ENCODE measurements at places on chromosomes 7 and 10. TPM values are rescaled to one million over a fixed set of nuclear protein-coding genes. Genes with fewer than 3 reads are reported as not detected.
A peak's percentile ranks its signal among the peaks of the same experiment; 100 is the strongest.

The OR9A2 gene
- not detected for total RNA-seq

The TMEM176B gene
- total RNA-seq, result 59.3 TPM

The PLA2G12B gene
- not detected for total RNA-seq

GRCh38 chr10:91247360-91248111 lies 27.1 kb downstream of the PCGF5 start:
- H3K27ac ChIP-seq, result no peak overlapping the region
- H3K4me1 ChIP-seq, result no peaks in the 10 kb centered on the region
- H3K27me3 ChIP-seq, result no peaks in the 10 kb centered on the region

- H3K4me1 ChIP-seq, result no peaks in the 10 kb centered on the region
- H3K27ac ChIP-seq, result no peak overlapping the region
- no peaks in the 10 kb centered on the region for H3K36me3 ChIP-seq
- DNase-seq, result no peak
- no peak overlapping the region for H3K4me3 ChIP-seq
- no peaks in the 10 kb centered on the region for H3K27me3 ChIP-seq
Measured at GRCh38 chr10:123988694-123989093, 97.1 kb upstream of the CPXM2 start.

DNA sequence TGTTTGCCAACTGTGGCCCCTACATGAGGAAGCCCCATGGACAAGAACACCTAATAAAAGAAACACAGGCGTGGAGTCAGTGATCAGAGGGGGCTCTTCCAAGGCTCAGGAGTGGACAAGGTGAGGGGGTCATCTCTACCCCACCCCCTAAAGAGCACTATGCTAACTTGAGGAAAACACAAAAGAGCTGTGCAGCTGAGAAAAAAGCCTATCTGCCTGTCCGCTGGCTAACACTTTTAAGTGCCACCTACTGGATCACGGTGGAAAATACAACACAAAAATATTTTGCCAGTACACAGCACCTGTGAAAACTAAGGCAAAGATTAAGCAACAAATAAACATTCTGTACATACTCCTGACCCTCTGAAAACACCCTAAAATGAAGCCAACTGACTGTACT lies 53.1 kb upstream of the COBL start:
- no peaks in the 10 kb centered on the region for H3K36me3 ChIP-seq
- H3K27me3 ChIP-seq, result no peaks in the 10 kb centered on the region
- no peak for DNase-seq

GRCh38 chr10:63429281-63429680 lies 36.5 kb downstream of the JMJD1C start:
- peaks cover 8% of the 10 kb centered on the region for H3K4me1 ChIP-seq
- no peak for DNase-seq
- H3K27me3 ChIP-seq, result no peaks in the 10 kb centered on the region
- no peak overlapping the region for H3K4me3 ChIP-seq

GRCh38 chr10:69220041-69220451 lies at the start of gene HKDC1:
HKDC1 (plus strand) TSS chr10:69220332; CDS start chr10:69220436, 104 bp downstream.
- no peaks in the 10 kb centered on the region for H3K27me3 ChIP-seq
- peaks cover 4% of the 10 kb centered on the region for H3K4me1 ChIP-seq
- no peaks in the 10 kb centered on the region for H3K36me3 ChIP-seq
- H3K27ac ChIP-seq, result no peak within 1 kb of the TSS
- DNase-seq, result peak; percentile 57
- no peak within 1 kb of the TSS for H3K4me3 ChIP-seq

Data from stomach (tissue), 19 donors.